ENCODE measurements at places on chromosomes 4 and X.

DNA sequence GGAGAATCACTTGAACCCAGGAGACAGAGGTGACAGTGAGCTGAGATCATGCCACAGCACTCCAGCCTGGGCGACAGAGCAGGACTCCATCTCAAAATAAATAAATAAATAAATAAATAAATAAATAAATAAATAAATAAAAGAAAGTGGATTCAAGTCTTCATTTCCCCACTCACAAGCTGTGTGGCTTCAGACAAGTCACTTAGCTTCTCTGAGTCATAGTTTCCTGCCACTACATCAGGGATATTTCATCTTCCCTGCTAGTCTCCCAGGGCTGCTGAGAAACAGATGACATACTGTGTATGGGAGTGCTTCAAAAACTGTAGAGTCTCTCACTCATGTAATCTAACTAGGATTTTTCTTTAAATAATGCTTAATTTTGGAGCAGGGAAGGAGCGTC lies 37.2 kb downstream of the TBC1D9 start:
- DNase-seq: no peak

- DNase-seq: no peak
Measured at GRCh38 chr4:129804461-129804981, 708.6 kb downstream of the C4orf33 start.

- DNase-seq: no peak
Measured at GRCh38 chrX:134933248-134933647, 57.5 kb upstream of the SMIM10 start.

DNA sequence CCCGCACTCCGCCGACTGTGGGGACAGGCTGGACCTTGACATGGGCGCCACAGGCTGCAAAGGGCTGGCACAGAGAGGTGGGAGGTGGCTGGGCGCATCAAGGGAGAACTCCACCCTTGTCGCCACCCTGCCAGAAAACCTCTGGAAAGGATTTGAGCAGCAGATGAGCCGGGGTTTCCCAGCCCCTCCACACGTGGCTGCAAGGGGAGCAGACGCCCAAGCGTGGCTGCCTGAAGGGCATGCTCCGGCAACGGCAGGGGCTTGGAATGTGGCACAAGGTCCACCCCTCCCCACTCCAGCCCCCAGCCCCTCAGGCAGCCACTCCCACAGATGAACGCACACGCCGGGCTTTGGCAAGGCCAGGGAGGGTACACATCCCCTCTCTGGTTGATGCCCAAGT lies 4.6 kb downstream of the BGN start:
- DNase-seq: no peak

- no peak for DNase-seq
Measured at GRCh38 chrX:82196866-82197265, 995.0 kb downstream of the SH3BGRL start.

DNA sequence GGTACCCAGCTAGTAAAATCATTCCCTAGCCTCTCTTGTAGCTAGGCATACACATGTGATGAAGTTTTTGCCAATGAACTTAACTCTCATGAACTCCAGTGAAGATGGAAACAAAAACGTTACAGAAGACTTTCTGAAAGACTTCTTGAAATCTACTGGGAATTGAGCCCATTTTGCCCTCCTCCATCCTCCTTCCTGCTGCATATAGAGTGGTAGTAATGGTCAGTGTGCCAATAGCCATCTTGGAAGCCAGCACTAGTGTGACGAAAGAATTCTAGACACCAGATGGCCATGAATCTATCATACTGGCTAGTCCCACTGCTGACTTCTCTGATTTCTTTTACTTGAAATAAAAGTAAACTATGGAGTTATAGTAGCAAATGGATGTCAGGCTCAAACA lies 30.9 kb upstream of the PPA2 start:
- DNase-seq: no peak

- no peak for DNase-seq
Measured at GRCh38 chr4:4842476-4843441, 16.7 kb upstream of the MSX1 start.

GRCh38 chr4:116343809-116344208 lies 741.6 kb downstream of the TRAM1L1 start:
- DNase-seq: no peak

DNA sequence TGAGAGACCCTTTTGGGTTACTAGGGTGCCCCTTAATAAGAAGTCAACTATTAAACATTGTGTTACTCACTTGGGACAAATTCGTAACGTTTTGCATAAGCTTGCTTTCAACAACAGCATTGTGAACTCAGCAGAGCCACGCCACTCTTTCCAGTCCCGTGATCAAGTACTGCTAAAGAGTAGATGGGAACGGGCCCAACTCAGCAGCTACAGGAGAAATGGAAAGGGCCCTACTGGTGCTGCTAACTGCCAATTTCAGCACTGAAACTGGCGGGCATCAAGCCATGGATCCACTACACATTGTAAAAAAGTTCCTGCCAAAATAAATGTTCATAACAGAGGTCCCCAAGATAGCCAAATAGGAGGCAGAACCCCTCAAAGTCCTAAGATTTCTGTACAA lies 19.0 kb upstream of the DHX15 start:
- DNase-seq: no peak

DNA sequence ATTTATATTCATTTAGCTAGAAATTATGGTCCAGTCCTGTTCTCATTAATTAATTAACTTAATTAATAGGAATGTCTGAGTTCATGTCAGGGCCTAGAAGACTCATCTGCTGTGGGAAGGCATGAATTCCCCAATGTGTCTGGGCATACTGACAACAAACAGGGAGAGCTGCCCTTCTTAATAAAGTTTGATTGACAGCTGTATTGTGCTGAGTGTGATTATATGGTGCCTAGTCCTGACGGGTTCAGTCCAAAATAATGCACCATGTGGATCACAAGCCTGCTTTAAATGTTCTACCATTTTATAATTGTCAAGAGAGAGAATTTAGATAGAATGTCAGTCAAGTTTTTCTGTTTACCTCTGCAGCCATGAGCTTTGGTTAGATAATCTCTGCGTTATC lies 34.6 kb downstream of the ANXA10 start:
- DNase-seq: no peak

- DNase-seq: no peak
Measured at GRCh38 chr4:13653766-13654161, 26.2 kb upstream of the BOD1L1 start.

GRCh38 chr4:31246856-31247255 lies 526.7 kb downstream of the PCDH7 start:
- DNase-seq: no peak

- DNase-seq: no peak
Measured at GRCh38 chr4:128354205-128354821, 66.7 kb upstream of the PGRMC2 start.

- DNase-seq: no peak
Measured at GRCh38 chrX:101265869-101266428, 25.2 kb downstream of the TAF7L start.

DNA sequence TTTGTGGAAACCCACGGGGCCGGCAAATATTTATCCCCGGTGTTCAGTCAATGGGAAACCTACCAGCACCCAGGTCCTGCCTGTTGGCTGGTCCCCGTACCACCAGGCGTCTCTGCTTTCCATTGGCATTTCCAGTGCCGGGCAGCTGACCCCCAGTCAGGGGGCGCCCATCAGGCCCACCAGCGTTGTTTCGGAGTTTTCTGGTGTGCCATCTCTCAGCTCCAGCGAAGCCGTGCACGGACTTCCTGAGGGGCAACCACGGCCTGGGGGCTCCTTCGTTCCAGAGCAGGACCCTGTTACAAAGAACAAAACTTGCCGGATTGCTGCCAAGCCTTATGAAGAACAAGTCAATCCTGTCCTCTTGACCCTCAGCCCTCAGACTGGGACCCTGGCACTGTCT lies 32.7 kb downstream of the BCORL1 start:
- DNase-seq: no peak

GRCh38 chr4:183318656-183319055 lies 1.4 kb downstream of the CLDN22 start:
- DNase-seq: no peak

GRCh38 chr4:183248201-183248600 lies 71.9 kb downstream of the CLDN22 start:
- no peak for DNase-seq

GRCh38 chr4:144712775-144713174 lies 66.8 kb downstream of the HHIP start:
- DNase-seq: no peak

GRCh38 chr4:10722957-10723356 lies 38.4 kb upstream of the CLNK start:
- DNase-seq: no peak

GRCh38 chr4:100086766-100087431 lies 103.4 kb downstream of the DDIT4L start:
- no peak for DNase-seq

GRCh38 chrX:133837091-133837490 lies 148.3 kb downstream of the GPC3 start:
- DNase-seq: no peak

DNA sequence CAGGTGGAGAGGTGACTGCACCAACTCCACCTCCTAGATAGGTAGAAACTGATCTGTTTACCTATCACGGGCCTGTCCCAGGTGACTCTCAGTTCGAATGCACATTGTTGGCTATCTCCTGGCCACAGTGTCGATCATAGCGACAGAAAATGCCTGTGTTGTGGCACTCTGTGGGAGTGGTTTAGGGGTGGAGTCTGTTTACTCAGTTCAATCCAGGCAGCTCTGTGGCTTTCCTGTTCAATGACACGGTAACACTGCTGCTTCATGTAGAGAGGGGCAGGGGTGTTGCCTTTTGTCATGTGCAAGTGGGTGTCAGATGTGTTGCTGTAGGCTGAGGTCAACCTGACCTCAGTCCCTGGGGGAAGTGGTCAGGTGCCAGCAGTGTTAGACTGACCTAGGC lies 1602.4 kb downstream of the TECRL start:
- no peak for DNase-seq

- DNase-seq: no peak
Measured at GRCh38 chr4:123232439-123232838, 164.2 kb upstream of the SPRY1 start.

GRCh38 chrX:12441381-12442128 lies 303.3 kb downstream of the FRMPD4 start:
- DNase-seq: no peak

DNA sequence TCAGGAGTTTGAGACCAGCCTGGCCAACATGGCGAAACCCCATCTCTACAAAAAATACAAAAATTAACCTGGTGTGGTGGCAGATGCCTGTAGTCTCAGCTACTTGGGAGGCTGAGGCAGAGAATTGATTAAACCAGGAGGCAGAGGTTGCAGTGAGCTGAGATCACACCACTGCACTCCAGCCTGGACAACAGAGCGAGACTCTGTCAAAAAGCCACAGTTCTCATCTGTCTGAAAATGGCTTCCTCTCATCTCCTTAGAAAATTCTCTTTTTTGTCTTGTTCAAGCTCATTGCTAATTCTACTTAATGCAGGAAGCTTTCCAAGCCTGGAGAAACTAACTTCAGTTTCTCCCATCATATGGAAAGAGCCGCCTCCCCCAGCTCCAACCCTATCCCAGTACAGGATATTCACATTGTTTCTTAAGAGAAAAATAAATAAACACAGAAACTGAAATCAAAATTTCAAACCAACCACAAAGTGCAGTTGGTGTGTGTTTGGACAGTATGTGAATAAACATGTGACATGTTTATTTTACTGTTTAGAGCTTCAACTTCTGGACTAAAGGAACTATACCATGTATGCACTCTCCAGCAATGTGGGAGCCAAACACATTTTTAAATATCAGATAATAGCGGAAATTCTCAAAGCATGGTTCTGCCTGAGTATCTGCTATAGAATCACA lies 55.0 kb upstream of the GAB1 start:
- no peak for DNase-seq

DNA sequence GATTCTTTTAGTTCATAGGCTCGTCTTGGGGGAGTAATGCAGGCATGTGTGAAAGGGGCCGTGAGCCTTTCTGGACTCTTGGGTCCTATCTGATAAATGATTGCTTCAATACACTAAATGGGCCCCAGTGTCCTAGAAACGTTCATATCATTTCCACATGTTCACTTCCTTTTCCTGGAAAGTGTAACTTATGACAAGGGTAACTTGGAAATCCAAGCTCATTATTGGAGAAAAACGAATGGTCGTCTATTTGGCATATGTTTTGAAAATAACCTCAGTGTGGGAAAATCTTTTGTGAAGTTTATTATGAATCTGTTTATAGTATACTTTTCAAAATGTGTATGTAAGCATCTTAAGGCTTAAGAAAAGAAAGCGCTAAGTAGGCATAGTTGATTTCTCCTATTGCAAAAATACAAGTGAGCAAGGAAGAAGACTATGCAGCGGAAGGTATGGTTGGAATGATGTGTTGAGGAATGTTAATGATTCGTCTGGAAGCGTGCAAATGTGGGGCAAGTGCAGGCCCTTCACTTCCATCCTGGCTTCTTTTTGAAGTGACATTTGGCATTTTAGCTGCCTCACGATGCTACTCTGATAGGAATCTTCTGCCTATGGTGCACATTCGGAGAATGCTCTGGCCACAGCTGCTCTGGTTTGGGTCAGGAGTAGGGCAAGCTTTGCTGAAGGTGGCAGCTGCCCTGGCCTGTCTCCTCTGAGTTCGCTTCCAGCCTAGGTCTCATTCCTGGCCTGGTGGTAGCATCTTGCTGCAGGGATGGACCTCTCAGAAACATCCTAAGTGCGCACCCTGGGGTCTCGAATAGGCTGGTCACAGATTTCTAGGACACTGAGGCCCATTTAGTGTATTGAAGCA lies 49.5 kb upstream of the STOX2 start:
- no peak for DNase-seq

GRCh38 chrX:39948582-39948981 lies 149.2 kb downstream of the BCOR start:
- DNase-seq: no peak

DNA sequence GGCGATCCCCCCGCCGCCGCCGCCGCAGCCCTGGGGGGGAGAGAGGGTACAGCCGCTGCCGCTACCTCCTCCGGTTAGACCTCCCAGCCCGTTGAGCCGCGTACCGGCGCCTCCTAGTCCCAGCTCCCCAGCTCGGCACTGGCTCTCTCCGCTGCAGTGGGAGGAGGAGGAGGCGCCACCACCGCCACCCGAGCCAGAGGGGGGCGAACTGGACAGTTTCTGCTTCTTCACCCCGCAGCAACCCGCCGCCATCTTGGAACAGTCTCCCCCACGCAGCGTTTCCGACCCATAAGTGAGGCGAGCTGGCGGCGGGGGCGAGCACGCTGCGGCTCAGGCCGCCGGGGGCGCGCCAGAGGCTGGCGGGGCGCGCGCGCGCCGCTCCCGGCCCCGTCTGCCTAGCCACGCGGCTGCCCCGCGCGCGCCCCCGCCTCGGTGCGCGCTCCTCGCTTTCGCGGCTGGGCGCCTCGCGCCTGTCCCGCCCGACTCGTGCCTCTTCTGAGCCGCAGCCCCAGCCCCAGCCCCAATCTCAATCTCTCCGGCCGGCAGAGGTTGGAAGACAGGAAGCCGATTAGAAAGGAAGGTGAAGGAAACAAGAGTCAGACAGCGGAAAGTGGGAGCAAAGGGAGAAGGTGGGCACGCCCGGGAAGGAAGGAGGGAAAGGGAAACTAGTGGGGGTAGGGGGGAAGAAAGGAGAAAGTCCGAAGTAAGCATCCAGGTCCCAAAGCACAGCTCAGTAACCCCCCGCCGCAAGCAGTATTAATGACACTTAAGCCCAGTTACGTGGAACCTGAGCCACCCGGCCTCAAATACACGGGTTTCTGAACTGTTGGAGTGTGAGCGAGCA lies at the start of gene AMMECR1:
Gene AMMECR1, minus strand, starts transcription at position 266 of the 844 bp plus-strand sequence. Its CDS starts 14 bp downstream, at position 252.
- peak; percentile 72 for DNase-seq

Data from effector memory CD8-positive, alpha-beta T cell (primary cell).